ENCODE measurements at places on chromosomes 11 and 22. TPM values are rescaled to one million over a fixed set of nuclear protein-coding genes. Genes with fewer than 3 reads are reported as not detected.

DNA sequence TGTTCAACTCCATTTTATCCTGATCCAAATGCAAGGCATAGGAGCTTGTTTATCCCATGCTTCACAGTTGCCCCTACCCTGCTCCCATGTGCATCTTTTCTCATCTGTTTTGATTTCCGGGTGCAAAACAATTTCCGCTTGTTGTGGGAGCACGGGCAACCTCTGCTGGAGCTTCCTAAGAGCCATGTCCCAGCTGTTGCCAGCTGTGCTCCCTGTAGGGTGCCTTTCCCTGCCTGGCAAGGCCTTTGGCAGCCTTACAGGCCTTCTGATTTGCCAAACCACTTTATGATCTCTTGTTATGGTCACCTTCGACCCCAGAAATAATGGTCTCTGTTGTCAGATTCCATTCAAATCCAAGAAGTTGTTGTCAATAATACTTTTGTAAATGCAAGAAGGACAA lies 1038.5 kb downstream of the OPCML start:
- DNase-seq: no peak

DNA sequence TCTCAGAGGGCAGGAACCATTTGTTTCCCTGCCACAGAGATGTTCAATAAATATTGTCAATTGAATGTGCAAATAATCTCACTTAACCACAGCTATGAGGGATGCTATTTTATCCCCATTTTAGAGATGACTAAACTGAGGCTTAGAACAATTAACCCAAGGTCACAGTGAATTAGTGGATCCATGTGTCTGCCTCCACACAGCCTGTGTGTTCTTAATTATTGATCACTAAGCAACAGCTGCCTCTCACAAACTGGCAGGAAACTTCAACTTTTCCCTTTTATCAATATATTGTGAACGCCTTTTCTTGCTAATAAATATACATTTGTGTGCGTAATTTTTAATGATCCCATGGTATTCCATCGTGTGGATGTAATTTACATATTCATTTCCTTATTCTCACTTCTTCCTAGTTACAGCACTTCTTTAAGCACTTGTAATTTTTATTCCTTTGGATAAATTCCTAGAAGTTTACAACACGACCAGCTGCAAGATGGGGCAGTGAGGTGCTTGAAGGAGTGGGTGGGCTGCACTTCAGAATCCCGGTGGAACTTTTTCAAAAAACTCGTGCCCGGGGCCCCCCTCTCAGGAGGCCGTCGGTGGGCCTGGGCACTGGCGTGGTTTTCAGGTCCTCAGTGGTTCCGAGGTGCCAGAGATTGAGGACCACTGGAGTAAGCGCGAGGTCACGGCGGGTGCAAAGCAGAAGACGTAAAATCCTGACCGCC lies 915 bp upstream of the SREBF2 start:
- no peak for DNase-seq

GRCh38 chr11:66339686-66340483 lies 3.7 kb upstream of the RIN1 start:
- no peak for DNase-seq

The OR2AG2 gene
- total RNA-seq: not detected

- no peak for DNase-seq
These were observed 1.5 kb upstream of the TRABD start for GRCh38 chr22:50184004-50184901.

Measured in activated T-cell treated with anti-CD3 and anti-CD28 coated beads, Interleukin-2, amount 50 U/mL, for 4 hours (primary cell).